ENCODE measurements at places on chromosomes 6 and 20.

DNA sequence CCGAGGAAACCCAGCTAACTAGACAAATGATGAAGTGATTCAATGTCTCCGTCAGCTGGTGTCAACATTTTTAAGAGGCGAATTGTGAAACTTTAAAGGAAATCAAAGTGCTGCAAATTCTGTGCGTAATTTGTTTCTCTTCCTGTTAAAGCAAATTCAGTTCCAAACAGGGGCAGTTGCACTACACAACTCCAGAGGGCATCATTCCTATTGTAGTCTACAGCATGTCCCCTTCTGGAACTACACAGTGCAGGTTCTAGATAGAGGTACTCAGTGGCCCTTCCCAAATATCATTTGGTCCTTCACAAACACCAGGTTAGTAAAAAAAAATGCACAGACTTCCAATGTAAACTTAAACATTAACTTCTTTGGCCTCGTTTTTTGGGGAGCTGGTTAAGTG, 38.3 kb upstream of the SMLR1 start:
- no peaks in the 10 kb centered on the region for H3K4me1 ChIP-seq
- H3K27me3 ChIP-seq: no peaks in the 10 kb centered on the region
- DNase-seq: no peak
- H3K4me3 ChIP-seq: no peak overlapping the region

- H3K27me3 ChIP-seq: peaks cover 23% of the 10 kb centered on the region
- H3K4me1 ChIP-seq: peaks cover 26% of the 10 kb centered on the region
- H3K27ac ChIP-seq: no peak overlapping the region
- DNase-seq: no peak
Observed at GRCh38 chr20:63552481-63553249, 1.3 kb upstream of the FNDC11 start.

DNA sequence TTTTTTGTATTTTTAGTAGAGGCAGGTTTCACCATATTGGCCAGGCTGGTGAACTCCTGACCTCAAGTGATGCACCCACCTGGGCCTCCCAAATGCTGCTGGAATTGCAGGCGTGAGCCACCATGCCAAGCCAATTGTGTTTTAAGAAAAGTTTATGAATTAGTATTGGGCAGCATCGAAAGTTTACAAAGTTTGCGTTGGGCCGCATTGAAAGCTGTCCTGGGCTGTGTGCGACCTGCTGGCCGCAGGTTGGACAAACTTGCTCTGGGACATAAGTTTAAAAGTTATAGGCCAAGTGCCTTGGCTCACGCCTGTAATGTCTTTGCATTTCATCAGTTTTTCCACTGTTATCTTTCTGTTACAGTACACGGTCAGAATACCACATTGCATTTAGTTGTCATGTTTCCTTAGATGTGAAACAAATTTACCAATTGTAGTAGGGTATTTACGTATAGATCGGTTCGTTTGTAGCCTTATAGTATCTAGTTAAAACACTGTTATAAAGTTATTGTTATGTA, 39.5 kb downstream of the ASXL1 start:
- no peak overlapping the region for H3K27ac ChIP-seq
- no peak for DNase-seq
- no peaks in the 10 kb centered on the region for H3K27me3 ChIP-seq
- no peaks in the 10 kb centered on the region for H3K36me3 ChIP-seq
- no peaks in the 10 kb centered on the region for H3K4me1 ChIP-seq

DNA sequence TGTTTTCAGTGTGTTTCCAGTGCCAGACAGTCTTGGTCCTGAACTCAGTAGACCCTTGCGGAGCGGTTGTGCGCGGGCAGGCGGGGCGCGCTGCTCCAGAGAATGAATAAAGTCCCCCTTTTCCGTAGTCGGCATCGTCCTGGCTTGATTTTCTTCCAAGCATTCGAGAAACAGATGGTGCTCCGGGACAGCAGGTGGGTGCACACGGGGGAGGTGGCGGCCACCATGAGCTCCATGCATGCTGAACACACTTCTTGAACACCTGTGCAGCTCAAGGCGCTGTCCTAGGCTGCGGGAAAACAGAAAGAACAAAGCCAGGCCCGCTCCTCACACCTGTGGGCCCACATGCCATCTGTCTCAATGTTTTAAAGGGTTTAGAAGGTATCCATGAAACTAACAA, 125.2 kb downstream of the TAF4 start:
- H3K27me3 ChIP-seq: peaks cover 21% of the 10 kb centered on the region
- H3K4me1 ChIP-seq: no peaks in the 10 kb centered on the region
- no peak overlapping the region for H3K4me3 ChIP-seq
- H3K27ac ChIP-seq: no peak overlapping the region
- DNase-seq: no peak
- no peaks in the 10 kb centered on the region for H3K36me3 ChIP-seq

DNA sequence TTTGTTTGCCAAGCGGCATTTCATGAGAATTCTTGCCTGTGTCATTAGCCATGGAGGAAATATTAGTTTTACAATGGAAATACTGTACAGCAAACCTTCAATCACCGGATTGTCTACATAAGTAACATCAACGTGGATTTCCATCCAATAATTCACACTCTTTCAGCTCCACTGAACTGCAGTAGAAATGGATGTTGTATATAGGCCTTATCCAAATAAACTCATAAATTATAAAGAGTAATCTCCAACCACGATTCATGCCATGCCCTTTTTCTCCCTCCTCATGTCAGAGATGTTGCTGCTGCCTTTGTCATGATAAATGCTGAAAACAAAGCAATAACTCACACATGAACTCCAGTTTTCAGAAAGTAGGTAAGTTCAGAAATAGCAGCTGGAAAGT, 54.9 kb upstream of the EYS start:
- no peaks in the 10 kb centered on the region for H3K4me1 ChIP-seq
- no peaks in the 10 kb centered on the region for H3K36me3 ChIP-seq
- H3K27ac ChIP-seq: no peak overlapping the region
- H3K4me3 ChIP-seq: no peak overlapping the region
- DNase-seq: no peak
- no peaks in the 10 kb centered on the region for H3K27me3 ChIP-seq

DNA sequence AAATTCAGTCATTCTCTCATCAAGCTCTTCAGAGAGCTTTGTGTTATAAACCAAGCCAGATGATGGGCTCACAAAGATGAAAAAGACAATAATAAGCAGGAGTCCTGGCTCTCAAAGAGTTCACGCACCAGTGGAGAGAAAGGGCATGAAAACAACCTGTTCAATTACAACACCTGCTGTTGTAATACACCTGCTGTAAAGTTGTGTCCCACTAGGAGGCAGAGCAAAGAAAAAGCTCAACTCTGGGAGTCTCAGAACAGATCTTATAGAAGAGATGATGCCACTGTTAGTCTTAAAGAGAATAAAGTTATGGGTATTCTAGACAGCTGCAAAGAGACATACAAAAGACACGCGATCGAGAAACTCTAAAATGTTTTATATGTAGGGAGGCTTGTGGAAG, 100.6 kb downstream of the DCDC2 start:
- H3K27me3 ChIP-seq: peaks cover 11% of the 10 kb centered on the region
- DNase-seq: no peak
- no peak overlapping the region for H3K4me3 ChIP-seq
- no peak overlapping the region for H3K27ac ChIP-seq
- H3K4me1 ChIP-seq: no peaks in the 10 kb centered on the region
- H3K36me3 ChIP-seq: no peaks in the 10 kb centered on the region

GRCh38 chr6:37602346-37602745, 95.3 kb downstream of the MDGA1 start:
- no peak for DNase-seq
- H3K27ac ChIP-seq: no peak overlapping the region
- H3K27me3 ChIP-seq: peaks cover 22% of the 10 kb centered on the region
- no peaks in the 10 kb centered on the region for H3K4me1 ChIP-seq
- no peaks in the 10 kb centered on the region for H3K36me3 ChIP-seq

DNA sequence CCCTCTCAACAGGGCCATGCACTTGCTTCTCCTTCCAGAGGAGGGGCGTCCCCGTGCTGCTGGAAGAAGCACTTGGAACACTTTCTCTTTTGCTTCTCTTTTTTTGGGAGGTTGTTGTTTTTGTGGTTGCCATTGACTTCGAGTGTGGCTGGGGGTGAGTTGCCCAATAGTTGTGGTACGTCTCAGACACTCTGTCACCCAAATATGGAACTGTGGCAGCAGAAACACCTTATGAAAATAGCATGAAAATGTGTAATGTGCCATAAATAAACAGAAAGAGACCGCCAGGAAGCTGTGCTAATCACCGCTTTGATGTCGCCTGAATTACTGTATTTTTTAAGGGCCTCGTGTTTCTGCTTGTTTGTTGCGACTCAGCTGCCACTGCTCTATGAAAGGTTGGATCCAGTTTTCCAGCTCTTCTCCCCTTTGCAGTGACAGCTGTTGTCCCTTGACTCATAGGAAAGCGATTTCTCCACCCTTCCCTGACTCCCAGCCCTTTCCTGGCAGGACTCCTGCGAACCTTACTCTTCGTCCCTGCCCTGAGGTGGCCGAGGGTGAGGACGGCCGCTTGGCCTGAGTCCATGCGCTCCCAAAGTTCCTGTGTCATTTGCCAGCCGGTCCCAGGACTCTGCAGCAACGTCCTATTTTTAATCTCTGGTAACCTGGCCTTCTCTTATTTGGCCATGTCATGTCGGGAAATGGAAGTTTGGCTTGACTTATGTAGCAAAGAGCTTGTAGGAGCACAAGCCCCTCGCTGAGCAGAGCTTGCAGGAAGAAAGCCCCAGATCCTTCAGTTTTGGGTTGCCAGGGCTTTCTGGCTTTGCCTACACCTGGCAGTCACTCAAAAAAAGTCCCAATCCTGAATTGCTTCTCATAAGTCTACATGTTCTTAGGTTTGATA, 694.6 kb downstream of the QKI start:
- H3K27ac ChIP-seq: peak overlapping the region; percentile 75
- no peaks in the 10 kb centered on the region for H3K27me3 ChIP-seq
- peaks cover 22% of the 10 kb centered on the region for H3K4me1 ChIP-seq
- no peaks in the 10 kb centered on the region for H3K36me3 ChIP-seq

- no peaks in the 10 kb centered on the region for H3K27me3 ChIP-seq
- DNase-seq: no peak
- H3K36me3 ChIP-seq: no peaks in the 10 kb centered on the region
- no peaks in the 10 kb centered on the region for H3K4me1 ChIP-seq
Observed at GRCh38 chr6:160774399-160774798, 72.4 kb downstream of the PLG start.

GRCh38 chr20:48583801-48584200, 244.0 kb downstream of the PREX1 start:
- H3K36me3 ChIP-seq: no peaks in the 10 kb centered on the region
- no peaks in the 10 kb centered on the region for H3K4me1 ChIP-seq
- peak; percentile 38 for DNase-seq
- no peak overlapping the region for H3K4me3 ChIP-seq
- H3K27me3 ChIP-seq: peaks cover 37% of the 10 kb centered on the region

- H3K4me3 ChIP-seq: no peak overlapping the region
- H3K4me1 ChIP-seq: no peaks in the 10 kb centered on the region
- H3K27me3 ChIP-seq: no peaks in the 10 kb centered on the region
- no peak for DNase-seq
Observed at GRCh38 chr6:158894193-158894592, 75.0 kb upstream of the EZR start.

- no peak overlapping the region for H3K4me3 ChIP-seq
- no peaks in the 10 kb centered on the region for H3K36me3 ChIP-seq
- H3K27me3 ChIP-seq: peaks cover 3% of the 10 kb centered on the region
Observed at GRCh38 chr20:48310305-48310704, 517.5 kb downstream of the PREX1 start.

- H3K4me1 ChIP-seq: no peaks in the 10 kb centered on the region
- H3K27ac ChIP-seq: no peak overlapping the region
Observed at GRCh38 chr20:38685853-38686473, 38.3 kb upstream of the SLC32A1 start.

GRCh38 chr6:53112404-53112803, 36.2 kb downstream of the GCM1 start:
- peaks cover 11% of the 10 kb centered on the region for H3K4me1 ChIP-seq
- DNase-seq: no peak
- peak overlapping the region; percentile 8 for H3K27ac ChIP-seq
- H3K4me3 ChIP-seq: no peak overlapping the region
- H3K27me3 ChIP-seq: no peaks in the 10 kb centered on the region
- no peaks in the 10 kb centered on the region for H3K36me3 ChIP-seq

GRCh38 chr6:153237670-153238069, 106.6 kb upstream of the RGS17 start:
- H3K27me3 ChIP-seq: no peaks in the 10 kb centered on the region
- H3K27ac ChIP-seq: no peak overlapping the region
- no peaks in the 10 kb centered on the region for H3K36me3 ChIP-seq

DNA sequence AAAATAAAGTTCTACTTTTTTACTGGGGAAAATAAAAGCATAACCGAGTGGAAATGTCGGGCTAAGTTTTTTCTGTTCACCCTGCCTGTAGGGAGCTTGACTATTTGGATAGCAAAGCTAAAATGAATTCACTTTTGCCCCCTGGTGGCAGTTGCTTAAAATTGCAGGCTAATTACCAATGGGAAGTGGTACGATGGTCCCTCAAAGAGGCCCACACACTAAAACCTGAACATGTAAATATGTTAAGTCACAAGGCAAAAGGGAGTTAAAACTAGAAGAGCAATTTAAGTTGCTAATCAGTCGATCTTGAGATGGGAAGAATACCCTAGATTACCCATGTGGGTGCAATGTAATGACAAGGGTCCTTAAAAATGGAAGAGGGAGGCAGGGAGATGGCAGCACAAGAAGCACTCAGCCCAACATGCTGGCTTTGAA, 916 bp upstream of the SUN5 start:
- no peaks in the 10 kb centered on the region for H3K36me3 ChIP-seq
- no peaks in the 10 kb centered on the region for H3K27me3 ChIP-seq
- no peak overlapping the region for H3K4me3 ChIP-seq
- no peak overlapping the region for H3K27ac ChIP-seq
- DNase-seq: no peak

GRCh38 chr20:16244892-16245291, 328.4 kb downstream of the KIF16B start:
- no peaks in the 10 kb centered on the region for H3K4me1 ChIP-seq
- no peaks in the 10 kb centered on the region for H3K27me3 ChIP-seq
- no peak overlapping the region for H3K4me3 ChIP-seq
- no peak overlapping the region for H3K27ac ChIP-seq

DNA sequence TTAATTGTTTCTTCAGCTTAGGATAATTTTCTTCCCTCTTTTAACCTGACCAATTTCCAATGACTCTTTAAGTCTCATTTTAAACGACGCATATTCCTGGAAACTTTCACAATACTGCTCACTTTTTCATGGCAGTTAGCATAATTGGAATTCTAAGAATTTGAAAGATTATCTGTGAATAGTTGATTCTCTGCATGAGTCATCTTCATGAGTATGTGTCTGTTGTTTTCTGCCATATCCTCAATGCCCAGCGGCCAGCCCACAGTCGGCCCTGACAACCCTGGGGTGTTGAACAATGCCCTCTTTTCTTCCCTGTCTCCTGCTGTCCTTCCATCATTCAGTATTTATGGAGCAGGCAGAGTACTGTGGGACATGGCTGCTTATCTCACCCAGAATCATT, 554.2 kb downstream of the CDH26 start:
- no peak overlapping the region for H3K4me3 ChIP-seq
- no peaks in the 10 kb centered on the region for H3K36me3 ChIP-seq
- H3K27ac ChIP-seq: no peak overlapping the region
- H3K4me1 ChIP-seq: no peaks in the 10 kb centered on the region
- H3K27me3 ChIP-seq: peaks cover 8% of the 10 kb centered on the region
- no peak for DNase-seq

All from suprapubic skin (tissue), 4 donors.